NCI-H2029 (cell line): ENCODE measurements at places on chromosomes 5 and 9.

DNA sequence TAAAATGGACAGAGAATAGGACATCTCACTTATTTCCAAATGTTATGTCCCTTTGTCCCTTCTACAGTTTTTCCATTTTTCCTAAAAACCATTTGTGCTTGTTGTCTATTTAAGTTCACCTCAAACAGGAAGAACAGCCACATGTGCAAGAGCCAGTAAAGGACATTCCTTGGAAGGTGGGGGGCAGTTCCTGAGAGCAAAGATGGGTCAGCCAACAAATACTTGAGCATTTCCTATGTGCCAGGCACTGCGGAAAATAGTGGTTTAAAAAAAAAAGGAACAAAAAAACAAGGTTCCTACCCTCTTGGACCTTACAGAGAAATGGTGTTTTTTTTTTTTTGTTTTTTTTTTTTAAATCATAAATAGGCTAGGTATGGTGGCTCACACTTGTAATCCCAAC, 26.8 kb downstream of the ANP32B start:
- DNase-seq, result no peak

- peak; percentile 97 for DNase-seq
Measured at GRCh38 chr9:124658165-124659017, 112.7 kb downstream of the NR6A1 start.

DNA sequence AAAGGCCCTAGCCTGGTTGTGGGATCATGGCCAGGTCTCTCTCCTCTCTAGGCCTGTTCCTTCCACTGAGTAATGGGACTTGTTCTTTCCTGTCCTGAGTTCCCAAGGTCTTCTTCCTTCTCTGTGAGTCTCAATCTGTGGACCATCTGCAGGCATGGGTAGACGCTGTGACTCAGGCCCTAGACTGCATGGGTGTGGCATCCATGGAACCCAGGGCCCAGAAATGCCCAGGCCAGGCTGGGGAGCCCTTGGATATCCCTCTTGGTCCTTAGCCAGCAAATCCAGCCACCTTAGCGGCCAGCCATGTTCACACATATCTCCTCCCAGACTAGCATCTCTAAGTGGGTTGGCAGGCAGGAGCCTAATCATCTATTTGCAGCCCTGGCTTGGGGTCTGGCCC, 2.3 kb upstream of the ACSL6 start:
- no peak for DNase-seq

DNA sequence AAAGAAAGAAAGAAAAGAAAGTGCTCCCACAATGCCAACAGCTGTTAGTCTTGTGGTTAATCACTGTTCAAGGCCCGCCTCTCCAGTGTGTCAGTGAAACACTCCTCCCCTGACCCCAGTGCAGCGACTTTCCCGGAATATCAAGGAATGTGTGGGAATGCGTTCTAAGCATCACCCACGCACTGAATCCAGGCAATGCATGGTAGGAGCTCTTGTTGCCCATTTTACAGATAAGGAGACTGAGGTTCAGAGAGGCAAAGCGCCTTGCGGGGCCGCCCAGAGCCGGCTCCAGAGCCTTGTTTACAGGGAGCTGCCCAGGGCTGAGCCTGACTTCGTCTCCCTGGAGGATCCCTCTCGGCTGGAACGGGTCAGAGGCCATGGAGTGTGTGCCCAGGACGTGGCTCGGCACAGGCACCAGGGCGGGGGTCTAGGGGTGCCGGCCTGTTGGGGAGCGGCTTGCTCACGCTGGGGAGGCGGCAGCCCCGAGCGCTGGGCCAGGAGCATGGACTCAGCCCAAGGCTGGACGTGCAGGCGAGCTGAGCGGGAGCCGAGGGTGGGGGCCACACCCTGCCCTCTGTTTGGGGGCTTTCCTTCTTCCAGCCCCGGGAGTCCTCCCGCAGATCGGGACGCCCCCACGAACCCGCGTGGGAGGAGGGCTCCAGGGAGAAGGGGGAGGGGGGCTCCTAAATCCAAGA, 823 bp downstream of the ST6GALNAC6 start:
- DNase-seq, result no peak

GRCh38 chr9:13436591-13436990, 157.1 kb upstream of the MPDZ start:
- no peak for DNase-seq
